ENCODE measurements at places on chromosomes 11 and 22.

DNA sequence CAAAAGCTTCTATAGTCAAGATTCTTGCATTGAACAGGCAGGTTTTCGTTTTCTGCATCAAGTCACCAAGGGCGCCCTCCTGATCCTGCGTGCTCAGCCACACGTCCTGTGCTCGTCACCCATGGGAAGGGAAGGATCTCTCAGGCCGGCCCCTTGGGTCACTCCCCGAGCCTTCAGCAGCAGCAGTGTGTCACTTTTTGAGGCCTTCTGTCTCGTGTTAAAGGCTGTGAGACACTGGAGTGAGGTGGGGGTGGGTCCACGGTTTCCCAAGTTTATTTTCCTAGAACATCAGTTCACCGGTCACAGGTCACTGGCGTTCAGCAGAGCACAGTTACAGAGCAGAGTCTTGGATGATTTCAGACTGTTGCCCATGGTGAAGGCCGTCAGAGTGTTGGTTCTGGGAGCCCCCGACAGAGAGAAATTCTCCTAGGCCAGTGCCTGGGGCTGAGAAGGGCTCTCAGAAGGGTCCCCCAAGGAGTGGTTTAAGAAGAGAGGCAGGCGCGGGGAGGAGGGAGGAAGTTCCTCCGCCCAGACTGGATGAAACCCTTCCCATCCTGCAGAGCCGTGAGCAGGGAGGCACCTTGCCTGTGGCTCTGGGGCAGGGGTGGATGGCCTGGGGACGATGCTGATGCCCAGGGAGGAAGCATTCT, 13.5 kb upstream of the ADORA2A start:
- DNase-seq, result no peak

DNA sequence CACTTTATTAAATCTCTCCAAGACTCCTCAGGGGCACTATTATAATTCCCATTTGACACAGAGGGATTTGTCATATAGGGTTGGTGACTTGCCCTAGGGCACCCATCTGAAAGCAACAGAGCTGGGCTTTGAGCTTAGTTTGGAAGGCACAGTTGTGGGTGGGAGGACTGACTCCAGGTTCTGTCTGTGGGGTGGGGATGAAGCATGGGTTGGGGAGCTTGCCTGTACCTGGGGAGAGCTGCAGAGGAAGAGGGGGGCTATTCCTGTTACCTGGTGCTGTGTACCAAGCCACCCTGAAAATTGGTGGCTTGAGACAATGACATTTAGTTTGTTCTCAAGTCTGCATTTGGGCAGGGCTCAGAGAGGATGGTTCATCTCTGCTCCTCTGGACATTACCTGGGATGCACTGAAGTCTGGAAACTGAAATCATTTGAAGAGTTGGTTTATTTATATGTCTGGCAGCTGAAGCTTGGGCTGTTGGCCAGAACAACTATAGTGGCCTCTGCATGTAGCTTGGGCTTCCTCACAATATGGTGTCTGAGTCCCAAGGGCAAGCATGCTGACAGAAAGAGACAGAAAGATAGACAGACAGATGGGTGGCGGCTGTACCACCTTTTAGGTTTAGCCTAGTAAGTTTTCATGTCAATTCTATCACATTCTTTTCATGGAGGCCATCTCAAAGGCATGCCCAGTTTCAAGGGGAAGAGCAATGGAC, 44.9 kb downstream of the LRRC32 start:
- no peak for DNase-seq

GRCh38 chr11:46270684-46271083, 6.8 kb upstream of the CREB3L1 start:
- no peak for DNase-seq

- DNase-seq, result no peak
These were observed 16.3 kb downstream of the CHRDL2 start for GRCh38 chr11:74714904-74715303.
